ENCODE measurements at places on chromosomes 5 and 9.

- DNase-seq: no peak
Observed at GRCh38 chr9:136856541-136857141, 4.5 kb downstream of the MAMDC4 start.

DNA sequence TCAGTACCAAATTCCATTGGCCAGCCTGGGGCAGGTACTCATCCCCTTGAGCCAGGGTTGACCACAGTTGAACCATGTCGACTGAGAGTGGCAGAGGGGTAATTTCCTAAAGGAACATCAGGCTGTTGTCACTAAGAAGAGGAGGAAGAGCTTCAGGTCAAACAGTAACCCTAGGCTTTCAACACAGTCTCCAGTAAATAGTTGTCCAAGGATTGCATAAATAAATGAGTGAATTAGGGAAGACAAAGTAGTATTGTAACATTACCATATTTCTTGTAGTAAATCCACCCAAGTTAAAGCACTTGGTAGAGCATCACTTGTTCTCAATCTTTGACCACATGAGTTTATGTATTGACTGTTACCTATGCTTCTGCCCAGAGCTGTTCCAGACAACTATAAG is 7.4 kb downstream of the PSAT1 start:
- DNase-seq: no peak

GRCh38 chr9:126721564-126721981 is 83.3 kb upstream of the ZBTB43 start:
- no peak for DNase-seq

DNA sequence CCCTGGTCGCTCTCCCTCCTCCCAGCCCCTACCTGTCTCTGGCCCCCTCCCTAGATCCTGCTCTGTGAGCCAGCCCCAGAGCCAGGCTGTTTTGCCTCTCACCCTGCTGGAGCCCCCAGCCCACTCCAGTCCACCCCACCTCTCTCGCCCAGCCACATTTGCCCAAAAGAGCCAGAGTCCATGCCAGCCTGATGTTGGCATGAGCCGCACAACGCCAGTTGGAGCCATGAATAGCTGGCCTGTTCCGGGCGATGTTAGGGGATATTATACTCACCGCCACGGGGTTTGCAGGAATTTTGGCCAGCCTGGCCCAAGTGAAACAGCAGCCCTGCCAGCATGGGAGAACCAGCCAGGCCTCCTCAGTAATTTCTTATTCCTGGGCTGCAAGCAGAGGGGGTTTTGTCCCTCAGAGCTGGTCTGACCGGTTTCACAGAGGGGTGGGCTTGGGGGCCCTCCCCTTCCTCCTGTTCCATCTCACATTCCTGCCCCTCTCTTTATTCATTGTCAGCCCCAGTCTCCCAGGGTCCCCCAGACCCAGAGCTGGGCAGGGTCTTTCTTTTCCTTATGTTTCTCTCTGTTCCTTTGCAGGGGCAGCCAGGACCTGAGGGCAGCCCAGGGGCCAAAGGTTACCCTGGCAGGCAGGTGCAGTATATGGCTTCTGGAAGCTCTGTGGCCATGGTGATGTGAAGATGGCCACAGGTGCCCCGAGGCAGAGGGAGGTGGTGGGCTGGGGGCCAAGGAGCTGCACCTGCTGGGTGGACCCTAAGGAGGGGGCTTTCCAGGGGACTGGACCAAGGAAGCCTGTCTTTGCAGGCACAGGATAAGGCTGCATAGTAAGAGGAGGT is 50.1 kb downstream of the COL27A1 start:
- DNase-seq: peak; percentile 73
